IMR-90 (cell line): ENCODE measurements at places on chromosomes 6 and 20. TPM values are rescaled to one million over a fixed set of nuclear protein-coding genes. Genes with fewer than 3 reads are reported as not detected.

E2F1 gene
- 10.6 and 10.9 TPM in 2 replicates for total RNA-seq

SRC gene
- 6.7 and 7.0 TPM in 2 replicates for total RNA-seq

SASH1 gene
- 16.5 and 20.3 TPM in 2 replicates for total RNA-seq

DEFB132 gene
- not detected in 2 replicates for total RNA-seq

TRIM15 gene
- not detected in 2 replicates for total RNA-seq

THEMIS gene
- under 0.01 TPM in 1 of 2 replicates, not detected in the other for total RNA-seq

SLC29A1 gene
- 4.1 and 4.7 TPM in 2 replicates for total RNA-seq

DLL1 gene
- total RNA-seq, result under 0.01 TPM in 2 replicates

PRRT1 gene
- not detected in 2 replicates for total RNA-seq

MMP24 gene
- total RNA-seq, result 0.36 and 0.56 TPM in 2 replicates
